T-helper 2 cell treated with Interferon-gamma antibody and Interleukin-4, amounts not matched to agents 5 μg/mL and 100 μg/mL, for 36 hours (primary cell): ENCODE measurements at places on chromosomes 13 and 19.

DNA sequence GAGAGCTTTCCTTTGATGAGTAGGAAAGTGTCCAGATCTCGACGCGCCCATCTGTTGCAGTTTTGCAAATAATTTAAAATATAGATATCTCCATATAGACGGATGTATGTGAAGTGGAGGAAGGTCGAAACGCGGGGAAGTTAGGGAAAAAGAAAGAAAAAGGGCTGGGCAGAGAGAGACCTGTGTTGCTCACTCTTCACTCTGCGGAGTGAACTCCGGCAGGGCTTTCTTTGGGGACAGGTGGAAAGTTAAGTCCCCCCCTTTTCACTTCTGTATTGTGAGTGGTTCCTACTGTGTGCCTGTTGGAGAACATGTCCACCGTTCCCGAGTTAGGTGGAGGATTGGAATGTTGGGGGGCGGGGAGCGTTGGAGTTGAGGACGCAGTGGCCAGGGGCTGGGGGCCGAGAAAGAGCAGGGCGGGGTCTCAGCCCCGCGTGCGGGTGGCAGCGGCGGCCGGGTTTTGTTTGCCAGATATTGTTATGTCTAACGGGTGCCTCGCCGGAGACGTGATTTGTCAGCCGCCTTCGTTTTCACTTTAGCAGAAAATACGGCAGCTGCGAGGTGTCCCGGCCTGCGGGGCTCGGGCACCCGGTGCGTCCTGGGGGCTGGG lies 145.1 kb upstream of the ZNF536 start:
- no peak for DNase-seq

DNA sequence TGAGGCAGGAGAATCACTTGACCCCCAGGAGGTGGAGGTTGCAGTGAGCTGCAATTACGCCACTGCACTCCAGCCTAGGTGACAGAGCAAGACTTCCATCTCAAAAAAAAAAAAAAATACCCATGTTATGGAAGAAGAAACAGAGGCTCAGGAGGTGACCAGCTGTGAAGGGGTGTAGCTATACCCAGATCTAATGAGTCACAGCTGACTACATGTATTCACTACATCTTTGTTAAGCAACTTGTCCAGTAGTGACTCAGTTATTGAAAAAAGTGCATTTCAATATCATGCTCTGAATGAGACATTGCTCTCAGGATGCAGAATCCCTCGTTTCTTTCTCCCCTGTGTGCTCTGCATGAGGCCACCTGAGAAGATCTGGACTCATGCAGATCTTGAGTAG lies 16.1 kb upstream of the SPART start:
- DNase-seq, result no peak

GRCh38 chr19:44577566-44577874 lies 35.8 kb upstream of the IGSF23 start:
- no peak for DNase-seq

- no peak for DNase-seq
Observed at GRCh38 chr13:66528180-66528579, 702.0 kb downstream of the PCDH9 start.

DNA sequence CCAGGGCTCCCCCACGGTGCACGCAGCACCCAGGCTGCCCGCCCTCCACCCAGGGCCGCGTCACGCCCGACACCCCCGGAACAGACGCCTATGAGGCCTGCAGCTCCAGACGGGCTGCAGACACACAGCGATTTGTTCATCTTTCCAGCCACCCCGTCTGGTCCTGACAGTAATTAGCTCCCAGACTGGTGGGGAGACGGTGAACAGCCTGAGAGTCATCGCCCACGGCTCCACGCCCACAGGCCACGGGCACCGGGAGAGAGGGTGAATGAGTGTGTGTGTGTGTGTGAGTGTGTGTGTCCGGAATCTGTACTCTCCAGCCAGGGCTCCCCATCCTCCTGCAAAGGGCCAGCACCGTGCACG lies 18.1 kb downstream of the GADD45B start:
- no peak for DNase-seq

- peak; percentile 11 for DNase-seq
Observed at GRCh38 chr13:48265217-48265815, 32.3 kb downstream of the ITM2B start.

DNA sequence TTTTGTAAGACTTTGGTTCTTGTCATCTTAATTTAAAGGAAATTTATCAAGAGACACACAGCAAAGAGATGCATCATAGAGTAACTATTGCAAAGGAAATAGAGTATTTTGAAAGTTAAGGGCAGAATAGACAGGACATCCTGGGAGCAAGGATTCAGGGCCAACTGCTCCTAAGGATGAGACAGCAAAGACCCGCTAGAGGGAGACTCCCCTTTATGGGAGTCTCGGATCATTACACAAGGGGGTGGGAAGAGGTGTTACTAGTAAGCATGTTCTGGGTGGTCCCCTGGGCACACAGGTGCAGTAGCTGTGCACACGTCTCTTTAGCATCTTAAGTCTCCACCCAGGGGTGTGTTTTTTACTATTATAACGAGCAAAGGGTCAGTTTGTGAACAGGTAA lies 9.6 kb downstream of the ZSCAN5C start:
- no peak for DNase-seq

- no peak for DNase-seq
Observed at GRCh38 chr13:21980049-21980448, 309.2 kb downstream of the FGF9 start.

DNA sequence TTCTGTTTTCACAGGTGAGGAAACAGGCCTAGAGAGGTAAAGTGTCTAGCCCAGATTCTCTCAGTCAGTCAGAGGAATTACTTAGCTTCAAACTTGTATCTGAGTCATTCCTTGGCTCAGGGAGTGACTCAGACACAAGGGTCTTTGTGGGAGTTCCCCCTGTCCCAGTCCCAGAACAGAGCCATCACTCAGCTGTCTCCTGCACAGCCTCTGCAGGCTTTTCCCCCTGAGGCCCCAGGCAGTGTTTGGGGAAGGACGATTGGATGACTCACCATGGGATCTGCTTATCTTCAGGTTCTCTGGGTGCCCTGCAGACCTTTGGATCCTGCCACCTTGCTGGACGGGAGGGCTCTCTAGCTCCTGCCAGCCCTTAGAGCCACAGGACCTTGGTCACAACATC lies 13.2 kb downstream of the ZNF793 start:
- no peak for DNase-seq

DNA sequence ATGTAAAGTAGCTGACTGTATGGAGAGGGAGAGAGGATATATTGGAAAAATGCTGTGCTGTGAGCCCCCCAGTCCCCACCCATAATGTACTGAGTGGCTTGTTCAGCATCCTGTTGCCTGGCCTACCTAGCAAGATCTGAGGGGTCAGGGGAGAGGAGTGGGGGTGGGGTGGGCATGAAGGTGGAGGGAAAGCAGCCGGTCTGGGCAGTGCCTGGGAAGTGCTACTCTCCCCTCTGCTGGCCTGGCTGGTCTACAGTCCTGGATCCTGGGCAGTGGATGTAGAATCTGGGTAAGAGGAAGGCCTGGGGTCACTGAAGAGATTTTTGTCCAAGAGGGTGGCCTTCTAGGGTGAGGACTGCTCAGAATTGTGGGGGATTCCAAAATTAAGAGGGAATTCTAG lies 210.5 kb downstream of the PDS5B start:
- DNase-seq, result no peak

DNA sequence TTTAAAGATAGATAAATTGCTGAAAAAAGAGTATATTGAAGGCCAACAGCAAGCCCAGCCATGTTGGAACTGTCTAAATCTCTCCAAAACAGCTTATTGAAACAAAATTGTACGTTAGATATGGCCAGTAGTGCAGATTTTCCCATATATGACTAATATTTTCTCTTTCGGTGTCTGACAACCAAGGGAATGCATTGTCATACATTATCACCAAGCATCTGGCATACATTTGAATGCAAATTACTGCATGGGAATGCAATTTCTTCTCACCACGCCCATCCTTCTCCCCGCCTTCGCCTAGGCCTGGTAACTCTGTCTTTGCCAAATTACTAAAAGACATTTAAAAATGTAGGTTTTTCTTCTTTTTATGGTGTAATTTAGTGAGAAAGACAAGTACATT lies 32.5 kb upstream of the IRS2 start:
- DNase-seq, result no peak

GRCh38 chr13:73189776-73190175 lies 131.0 kb downstream of the KLF5 start:
- DNase-seq, result no peak

DNA sequence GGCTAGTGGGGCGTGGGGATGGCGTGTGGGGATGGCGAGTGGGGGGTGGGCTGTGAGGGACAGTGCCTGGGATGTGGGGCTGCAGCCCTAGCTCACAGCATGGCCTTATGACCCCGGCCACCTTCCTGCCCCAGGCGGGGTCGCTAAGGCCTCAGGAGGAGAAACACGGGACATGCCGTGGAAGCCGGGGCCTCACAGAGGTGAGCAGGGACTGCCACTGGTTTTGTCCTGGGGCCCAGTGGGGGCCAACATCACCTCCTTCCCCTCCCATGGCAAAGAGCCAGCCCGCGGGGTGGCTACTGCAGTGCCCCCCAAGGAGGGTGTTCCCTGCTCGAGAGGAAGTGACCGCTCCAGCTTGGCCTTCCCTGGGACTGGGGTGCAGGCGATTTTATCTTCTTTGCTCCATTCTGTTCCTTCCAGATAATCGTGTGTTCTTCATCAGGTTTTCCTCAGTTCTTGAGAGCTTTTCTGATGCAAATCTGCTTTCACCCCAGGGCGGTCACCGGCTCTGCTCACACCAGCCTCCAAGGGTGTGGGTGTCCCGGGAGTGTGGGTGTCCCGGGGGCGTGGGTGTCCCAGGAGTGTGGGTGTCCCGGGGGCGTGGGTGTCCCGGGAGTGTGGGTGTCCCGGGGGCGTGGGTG lies 1.2 kb downstream of the F7 start:
- DNase-seq, result no peak

DNA sequence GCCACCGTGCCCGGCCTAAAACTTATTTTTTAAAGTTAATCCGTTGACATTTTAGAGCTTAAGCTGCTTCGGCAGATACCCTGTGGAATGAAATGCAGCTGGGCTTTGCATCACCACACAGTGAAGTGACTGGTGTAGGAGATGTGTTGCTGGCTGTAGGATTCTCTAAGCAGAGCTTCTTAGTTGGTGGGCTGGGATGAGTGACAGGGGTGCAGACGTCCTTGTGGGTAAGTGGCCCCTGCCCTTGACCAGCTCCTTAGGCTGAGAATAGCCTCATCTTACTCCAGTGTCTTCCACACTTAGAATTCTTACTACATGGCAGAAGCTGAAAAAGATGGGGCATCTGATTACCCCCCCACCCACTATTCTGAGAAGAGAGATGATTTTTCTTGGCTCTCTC lies 11.6 kb downstream of the GATAD2A start:
- no peak for DNase-seq

DNA sequence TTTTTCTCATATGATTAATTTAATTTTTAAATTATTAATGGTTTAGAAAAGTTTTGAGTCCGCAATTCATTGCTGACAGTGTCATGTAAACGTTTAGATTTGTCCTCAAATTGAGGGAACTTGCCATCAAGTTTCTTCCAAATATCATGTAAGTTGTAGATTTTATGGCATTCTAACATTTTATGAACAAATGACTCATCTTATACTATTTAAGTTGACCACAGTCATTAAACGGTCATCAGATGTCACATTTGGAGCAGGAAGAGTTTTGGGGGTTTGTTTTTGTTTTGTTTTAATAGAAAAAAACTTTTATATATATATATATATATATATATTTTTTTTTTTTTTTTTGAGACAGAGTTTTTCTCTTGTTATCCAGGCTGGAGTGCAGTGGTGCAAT lies 4.3 kb downstream of the ZNF114 start:
- DNase-seq, result no peak

- DNase-seq, result no peak
Observed at GRCh38 chr19:20863176-20863575, 59.9 kb upstream of the ZNF85 start.

DNA sequence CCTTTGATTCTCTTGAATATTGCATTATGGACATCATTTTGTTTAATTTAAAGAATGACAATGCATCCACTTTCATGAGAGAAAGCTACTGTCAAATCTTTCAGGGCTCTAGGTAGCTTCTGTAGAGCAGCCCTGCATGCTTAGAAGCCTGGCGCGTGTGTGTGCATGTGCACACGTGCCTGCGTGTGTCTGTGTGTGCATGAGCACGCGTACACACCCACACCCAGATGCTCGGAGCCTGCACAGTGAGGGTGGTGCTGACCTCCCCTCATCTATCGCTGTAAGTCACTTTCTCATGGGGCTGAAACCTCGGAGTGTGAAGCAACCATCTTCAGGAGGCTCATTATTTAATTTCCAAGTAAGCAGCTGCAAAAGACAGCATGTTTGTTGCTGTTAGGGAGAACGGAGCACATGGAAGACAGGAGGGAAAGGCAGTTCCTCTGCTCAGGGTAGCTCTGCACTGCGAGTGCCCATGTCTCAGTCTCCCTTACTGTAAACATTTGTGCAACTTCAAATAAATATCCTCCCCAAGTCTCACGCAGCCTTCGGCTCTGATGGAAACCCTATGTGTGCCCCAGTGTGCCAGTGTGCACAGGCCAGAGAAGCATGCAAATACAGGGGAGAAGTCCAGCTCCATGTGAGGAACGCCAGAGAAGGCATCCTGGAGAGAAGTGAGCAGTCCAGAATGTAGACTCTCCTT lies 22.8 kb downstream of the TSHZ3 start:
- no peak for DNase-seq

DNA sequence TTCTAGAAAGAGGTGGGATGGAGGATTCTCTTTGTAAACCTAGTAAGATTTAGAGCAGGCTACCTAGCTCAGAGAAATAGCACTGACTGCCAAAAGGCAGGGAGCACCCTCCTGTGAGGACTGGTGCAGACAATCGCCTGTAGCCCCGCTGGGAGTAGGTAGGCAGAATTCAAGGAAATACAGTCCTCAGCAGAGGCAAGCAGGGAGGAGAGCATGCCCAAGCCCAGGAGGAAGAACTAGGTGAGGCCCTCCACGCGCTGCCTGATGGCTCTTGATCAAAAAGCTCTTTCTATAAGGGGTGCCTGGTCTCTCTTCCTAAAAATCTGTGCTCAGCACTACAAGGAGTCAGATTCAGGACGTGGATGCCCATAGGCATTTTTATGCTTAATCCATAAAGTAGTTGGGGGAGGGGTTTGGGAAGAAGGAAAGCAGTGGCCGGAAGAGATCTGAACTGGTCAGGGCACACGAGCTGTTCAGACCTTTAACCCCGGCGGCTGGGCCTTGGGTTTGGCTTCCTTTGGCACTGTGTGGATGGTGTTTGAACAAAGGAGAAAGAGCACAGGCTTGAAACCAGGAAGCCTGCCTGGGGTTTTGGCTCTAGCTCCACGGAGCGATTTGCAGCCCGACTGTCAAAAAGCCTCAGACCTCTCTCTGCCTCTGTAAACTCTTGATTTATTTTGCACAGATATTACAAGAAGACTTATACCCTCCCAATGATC lies 320.6 kb downstream of the FOXO1 start:
- no peak for DNase-seq

- DNase-seq, result peak; percentile 82
Observed at GRCh38 chr19:12564016-12564664, 12.9 kb upstream of the ZNF564 start.

- no peak for DNase-seq
Observed at GRCh38 chr19:10612499-10613119, 12.7 kb upstream of the SLC44A2 start.
